ENCODE measurements at places on chromosomes 3 and 15.
A peak's percentile ranks its signal among the peaks of the same experiment; 100 is the strongest.

GRCh38 chr3:157494581-157495281, 8.5 kb downstream of the VEPH1 start:
- DNase-seq = no peak

- DNase-seq = no peak
These were observed 36.7 kb upstream of the ADPGK start for GRCh38 chr15:72820278-72820677.

DNA sequence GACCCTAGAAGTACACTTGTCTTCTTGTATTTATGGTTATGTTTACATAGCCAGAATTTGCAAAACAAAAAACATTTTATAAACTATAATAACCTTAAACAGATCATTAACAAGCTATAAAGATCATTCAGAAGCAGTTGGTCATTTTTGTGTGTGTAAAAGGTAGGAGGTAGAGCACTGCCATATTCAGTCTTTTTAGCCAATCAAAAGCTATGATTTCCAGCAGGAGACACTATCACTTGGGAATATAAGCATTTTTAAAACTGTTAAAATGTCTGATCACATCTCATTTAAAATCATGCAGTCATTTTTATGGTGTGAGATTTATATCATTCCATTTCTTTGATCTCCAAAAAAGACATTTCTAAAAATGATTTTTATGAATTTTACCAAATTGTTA, 42.6 kb upstream of the ATP2C1 start:
- DNase-seq = no peak

DNA sequence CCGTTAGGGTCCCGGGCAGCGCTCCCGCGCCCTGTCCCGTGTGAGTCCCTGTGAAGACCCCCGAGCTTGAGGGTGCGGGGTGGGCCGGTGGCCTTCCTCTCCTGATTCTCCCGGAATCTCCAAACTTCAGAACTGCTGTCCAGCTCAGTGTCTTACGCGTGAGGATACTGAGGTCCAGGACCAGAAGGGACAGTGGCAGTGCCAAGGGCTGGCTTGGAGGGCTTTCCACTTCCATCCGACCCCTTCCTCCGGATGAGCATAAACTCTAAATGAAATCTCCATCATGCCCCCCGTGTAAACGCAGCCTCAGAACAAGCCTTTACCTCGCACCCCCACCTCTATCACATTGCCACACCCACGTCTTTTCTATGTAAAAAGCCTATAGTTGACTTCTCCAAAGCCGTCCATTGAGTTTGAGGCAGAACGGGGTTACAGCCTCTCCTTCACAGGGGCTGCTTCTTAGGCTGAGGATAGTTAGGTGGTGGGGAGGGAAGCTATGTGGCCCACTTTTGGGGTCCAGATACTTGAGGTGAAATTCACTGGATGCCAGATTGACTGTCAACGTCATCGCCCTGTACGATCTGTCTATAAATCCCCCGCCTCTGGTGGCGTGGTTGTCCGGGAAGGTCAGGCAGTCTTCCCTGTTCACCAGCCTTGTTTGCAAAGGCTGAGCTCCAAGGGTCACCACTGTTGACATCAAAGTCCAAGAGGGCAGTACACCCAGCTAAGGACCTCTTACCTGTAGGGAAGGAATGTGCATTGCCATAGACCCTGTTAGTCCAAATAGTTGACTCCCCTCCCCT, 1.1 kb downstream of the EDEM1 start:
- peak; percentile 60 for DNase-seq

DNA sequence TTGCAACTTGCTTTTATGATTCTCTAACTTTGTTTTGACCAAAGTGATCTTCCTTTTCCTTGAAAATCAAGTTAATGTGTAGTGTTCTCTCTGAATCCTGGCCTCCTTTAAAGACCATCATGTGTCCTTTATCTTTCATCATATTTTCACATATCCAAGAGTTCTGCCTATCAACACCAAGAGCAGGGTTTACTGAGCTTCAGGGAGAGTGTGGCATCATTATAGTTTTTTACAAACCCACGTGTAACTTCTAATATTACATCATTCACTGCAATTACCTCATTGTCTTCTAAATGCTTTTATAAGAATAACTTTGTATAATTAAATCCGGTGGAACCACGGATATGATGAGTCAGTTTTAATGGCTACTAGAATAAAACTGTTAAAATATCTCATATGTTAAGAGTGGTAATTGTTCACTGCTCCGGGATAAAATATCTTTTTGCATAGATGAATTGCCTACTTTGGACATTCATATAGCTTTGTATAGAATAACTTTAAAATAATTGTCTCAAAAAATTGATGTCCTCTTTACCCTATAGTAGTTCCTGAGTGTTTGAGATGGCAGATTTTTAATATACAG, 248.8 kb upstream of the GRM7 start:
- DNase-seq = no peak

GRCh38 chr3:9349321-9350117, 13.3 kb upstream of the THUMPD3 start:
- DNase-seq = no peak

DNA sequence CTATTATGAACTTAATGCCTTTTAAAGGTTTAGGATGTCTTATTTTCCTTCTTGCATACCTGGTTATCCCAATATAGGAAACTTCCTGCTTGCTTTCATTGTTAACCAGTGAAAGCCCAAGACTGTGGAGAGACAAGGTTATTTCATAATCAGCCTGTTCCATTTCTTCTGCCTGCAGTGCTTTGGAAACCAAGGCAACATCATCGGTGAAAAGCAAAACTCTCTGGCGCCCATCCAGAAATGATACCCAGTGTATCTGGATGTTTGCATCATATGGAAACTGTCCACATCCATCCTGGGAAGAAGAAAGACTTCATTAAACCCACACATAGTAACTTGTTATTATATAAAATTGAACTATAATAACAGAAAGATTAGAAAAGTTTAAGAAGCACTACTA, 170.1 kb downstream of the VPS13C start:
- DNase-seq = no peak
